ENCODE measurements at places on chromosomes 3 and 15.

GRCh38 chr15:51782357-51782896 is 31.0 kb downstream of the TMOD2 start:
- DNase-seq: no peak

GRCh38 chr15:32794973-32795372 is 77.2 kb downstream of the GREM1 start:
- no peak for DNase-seq

DNA sequence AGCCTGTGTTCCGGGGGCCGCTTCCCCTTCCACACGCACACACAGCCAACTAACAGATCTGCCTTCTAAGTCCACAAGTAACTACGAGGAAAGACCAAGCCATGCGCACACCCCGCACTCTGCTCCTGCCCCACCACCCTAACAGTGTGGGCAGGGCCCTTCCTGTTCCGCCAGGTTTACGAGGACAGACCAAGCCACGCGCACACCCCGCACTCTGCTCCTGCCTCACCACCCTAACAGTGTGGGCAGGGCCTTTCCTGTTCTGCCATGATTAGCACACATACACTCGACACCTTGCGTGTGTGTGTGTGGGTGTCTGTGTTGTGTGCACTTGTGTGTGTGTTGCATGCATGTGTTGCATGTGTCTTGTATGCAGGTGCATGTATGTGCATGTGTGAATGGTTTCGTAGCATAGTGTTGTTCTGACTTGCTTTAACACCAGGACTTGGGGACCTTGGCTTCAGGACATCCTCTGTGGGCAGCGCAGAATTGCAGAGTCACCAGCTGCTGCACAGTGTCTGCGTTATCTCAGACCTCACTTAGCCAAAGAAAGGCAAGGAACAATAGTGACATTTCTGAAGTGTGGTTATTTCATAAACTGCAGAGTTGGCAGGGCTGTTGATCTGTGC is 114.4 kb downstream of the CHSY1 start:
- DNase-seq: no peak

GRCh38 chr3:69240651-69241568 is 118.5 kb upstream of the LMOD3 start:
- DNase-seq: no peak

DNA sequence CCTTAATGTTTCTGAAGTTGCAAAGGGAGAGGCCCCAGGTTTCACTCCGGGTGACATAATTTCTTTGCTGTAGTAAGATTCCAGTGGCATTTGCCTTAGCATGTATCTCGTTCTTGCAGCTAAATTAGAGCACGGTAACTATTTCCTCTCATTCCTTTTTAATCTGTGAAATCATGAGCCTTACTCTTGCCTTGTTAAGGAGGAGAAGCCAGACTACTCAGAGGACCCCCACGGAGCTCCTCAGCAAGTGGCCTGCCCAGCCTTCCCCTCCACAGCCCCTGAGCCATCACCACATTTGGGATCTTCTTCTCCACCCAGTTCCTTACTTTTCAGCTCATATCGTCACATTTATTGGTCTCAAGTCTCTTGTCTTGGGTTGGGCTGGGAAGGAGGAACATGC is 54.2 kb downstream of the ABHD2 start:
- DNase-seq: no peak

- no peak for DNase-seq
Observed at GRCh38 chr3:143952569-143953072, 19.0 kb upstream of the DIPK2A start.

DNA sequence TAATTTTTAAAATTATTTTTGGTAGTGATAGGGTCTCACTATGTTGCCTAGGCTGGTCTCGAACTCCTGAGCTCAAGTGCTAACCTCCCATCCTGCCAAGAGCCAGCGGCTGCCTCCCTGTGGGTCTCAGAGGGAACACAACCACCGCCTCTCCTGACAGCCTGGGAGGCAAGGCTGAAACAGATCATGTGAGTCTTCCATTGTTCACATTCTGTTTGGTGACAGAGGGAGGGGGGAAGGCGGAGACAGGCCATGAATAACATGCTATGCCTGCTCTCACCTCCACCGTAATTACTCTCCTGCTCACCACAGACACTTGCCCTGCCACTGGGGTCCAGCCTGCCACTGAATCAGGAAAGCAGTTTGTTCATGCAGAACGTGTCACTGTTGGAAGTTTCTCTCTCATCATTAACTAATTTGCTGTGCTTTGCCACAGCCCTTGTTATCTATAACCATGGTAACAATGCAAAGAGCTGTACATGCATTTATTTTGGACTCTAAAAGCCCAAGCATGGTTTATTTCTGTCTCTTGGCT is 78.4 kb upstream of the RASGRF1 start:
- DNase-seq: no peak

DNA sequence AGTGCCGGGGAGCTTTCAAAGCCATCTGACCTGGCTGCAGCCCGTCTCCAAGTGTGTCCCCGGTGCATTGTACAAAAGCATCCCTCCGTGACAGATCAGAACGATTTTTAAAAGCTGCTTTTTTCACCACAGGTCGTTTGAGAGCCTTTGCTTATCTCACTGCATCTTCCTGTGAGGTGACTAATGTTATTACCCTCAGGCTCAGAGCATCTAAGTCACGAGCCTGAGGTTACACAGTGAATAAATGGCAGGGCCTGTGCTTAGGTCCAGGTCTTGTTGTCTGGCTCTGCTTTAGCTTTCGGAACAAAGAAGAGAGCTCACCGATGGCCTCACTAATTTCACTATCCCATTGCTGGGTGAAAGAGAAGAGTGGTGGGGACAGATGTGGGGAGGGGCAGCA is 83.3 kb downstream of the SEC22A start:
- DNase-seq: no peak

DNA sequence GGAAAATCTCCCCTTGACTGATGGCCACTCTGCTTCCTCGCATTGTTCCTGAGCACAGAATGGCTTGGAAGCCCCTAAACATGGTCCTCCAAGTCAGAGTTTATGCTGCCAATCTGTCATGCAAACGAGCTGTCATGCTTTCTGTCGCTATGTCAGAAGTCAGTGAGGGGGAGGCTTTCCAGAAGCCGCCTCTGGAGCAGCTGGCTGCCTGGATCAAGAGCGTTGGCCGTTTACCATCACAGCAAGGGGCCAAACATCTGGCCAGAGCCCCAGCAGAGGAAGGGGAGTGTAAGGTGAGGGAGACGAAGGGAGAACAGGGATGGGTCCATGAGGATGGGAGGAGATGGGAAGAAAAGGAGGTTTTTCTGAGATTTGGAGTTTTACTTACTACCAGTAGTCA is 372.6 kb upstream of the NR2F2 start:
- DNase-seq: no peak

- no peak for DNase-seq
Observed at GRCh38 chr3:144894576-144894975, 923.0 kb downstream of the DIPK2A start.

- DNase-seq: no peak
Observed at GRCh38 chr15:27670486-27671209, 428.5 kb downstream of the OCA2 start.

GRCh38 chr3:41138146-41138545 is 61.2 kb upstream of the CTNNB1 start:
- no peak for DNase-seq

GRCh38 chr3:58668247-58668646 is 1.7 kb upstream of the FAM3D start:
- no peak for DNase-seq

DNA sequence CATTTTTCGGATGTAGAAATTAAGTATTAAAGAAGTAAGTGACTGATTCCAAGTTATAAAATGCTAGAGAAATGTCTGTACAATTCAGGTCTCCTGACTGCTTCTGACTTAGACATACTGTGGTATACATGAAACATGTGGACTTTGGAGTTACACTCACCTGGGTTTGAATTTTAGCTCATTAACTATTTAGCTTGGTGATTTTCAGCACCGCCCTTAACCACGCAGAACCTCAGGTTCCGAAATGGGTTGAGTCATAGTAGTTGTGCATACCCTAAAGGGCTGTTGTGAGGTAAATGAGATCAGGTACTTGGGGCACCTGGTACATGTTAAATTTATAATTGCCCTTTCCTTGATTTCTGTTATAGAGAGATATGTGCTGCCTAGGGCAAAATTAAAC is 32.9 kb upstream of the UTS2B start:
- no peak for DNase-seq

DNA sequence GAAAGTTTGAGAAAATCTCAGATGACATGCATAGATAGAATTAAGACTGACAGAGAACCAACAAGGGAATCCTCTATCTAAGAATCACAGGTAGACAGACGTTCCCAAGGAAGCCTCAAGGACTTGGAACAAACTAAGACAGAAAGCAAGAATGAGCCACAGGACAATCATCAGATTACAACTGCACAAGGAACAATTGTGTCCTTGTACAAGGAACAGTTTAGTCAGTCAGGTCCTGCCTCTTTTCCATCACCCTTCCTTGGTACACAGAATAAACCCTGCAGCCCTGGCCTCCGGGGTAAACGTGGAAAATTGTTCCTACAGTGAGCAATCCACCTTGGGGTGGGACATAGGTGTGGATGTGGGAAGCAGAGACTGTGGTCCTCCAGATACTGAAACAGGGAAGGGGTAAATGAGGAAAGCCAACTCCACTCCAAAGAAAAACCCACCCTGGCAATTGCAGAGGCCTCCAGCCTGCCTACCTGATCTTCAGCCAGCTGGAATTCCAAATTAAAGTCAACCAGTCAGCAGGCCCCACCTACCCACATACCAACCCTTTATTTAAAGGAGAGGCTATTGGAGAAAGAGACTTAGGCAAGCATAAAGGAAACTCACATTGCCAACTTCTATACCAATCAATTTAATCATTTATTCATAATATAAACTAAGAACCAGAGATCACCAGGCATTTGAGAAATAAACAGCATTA is 73.4 kb downstream of the ULK4 start:
- no peak for DNase-seq

GRCh38 chr3:55245351-55245750 is 241.8 kb downstream of the WNT5A start:
- DNase-seq: no peak

DNA sequence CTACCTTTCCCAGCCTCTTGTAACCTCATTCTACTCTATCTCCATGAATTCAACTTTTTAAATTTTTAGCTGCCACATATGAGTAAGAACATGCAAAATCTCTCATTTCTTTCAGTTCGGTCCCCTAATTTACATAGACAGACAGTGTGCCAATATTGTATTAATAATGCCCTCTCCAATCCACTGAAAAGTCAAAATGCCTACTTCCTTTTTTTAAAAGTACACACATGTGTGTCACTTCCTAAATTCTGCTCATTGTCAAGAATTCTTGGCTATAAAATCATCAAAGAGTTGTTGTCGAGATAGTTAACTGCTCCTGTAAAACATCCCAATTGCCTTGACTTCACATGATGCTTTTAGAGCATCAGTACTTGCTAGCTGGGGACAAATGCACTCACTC is 84.2 kb upstream of the IL12A start:
- no peak for DNase-seq

GRCh38 chr3:68999605-69000004 is 13.9 kb downstream of the EOGT start:
- no peak for DNase-seq

- no peak for DNase-seq
Observed at GRCh38 chr3:160098926-160099626, 110.4 kb downstream of the IL12A start.

Data from activated CD4-positive, CD25-positive, alpha-beta regulatory T cell treated with anti-CD3 and anti-CD28 coated beads, Interleukin-2, amount 50 U/mL, for 16 hours (primary cell).